ENCODE measurements at places on chromosomes 16 and 17.

GRCh38 chr17:16342979-16343378 lies 10.3 kb downstream of the CENPV start:
- DNase-seq = no peak

- no peak for DNase-seq
Observed at GRCh38 chr17:77666881-77667395, 291.6 kb upstream of the TNRC6C start.

- DNase-seq = no peak
Observed at GRCh38 chr17:32763855-32764439, 113.0 kb downstream of the MYO1D start.

- DNase-seq = no peak
Observed at GRCh38 chr17:2710803-2711607, 559 bp downstream of the CLUH start.

- no peak for DNase-seq
Observed at GRCh38 chr16:57614536-57614935, 13.9 kb upstream of the ADGRG1 start.

Data from NCI-H1930 (cell line).